Smooth muscle cell of the umbilical artery (primary cell): ENCODE measurements at places on chromosomes 11 and 22. TPM values are rescaled to one million over a fixed set of nuclear protein-coding genes. Genes with fewer than 3 reads are reported as not detected.

Gene USP2
- 0.88 TPM in 1 of 2 replicates, not detected in the other for total RNA-seq

Gene SHISA8
- not detected in 2 replicates for total RNA-seq

Gene CDKN1C
- total RNA-seq, result 4.8 and 12.5 TPM in 2 replicates

Gene FGF19
- total RNA-seq, result not detected in 2 replicates

Gene OR4D5
- total RNA-seq, result not detected in 2 replicates

Gene TSPAN32
- 0.30 TPM in 1 of 2 replicates, not detected in the other for total RNA-seq

Gene GGTLC3
- not detected in 2 replicates for total RNA-seq

Gene OR51E2
- total RNA-seq, result 0.59 and 1.8 TPM in 2 replicates

Gene SLC22A25
- total RNA-seq, result not detected in 2 replicates

Gene TNNT3
- total RNA-seq, result not detected in 2 replicates

Gene KRTAP5-10
- not detected in 2 replicates for total RNA-seq

Gene GALNT18
- 49.0 and 51.7 TPM in 2 replicates for total RNA-seq

Gene MRGPRX4
- total RNA-seq, result not detected in 2 replicates

Gene DDI1
- not detected in 2 replicates for total RNA-seq

Gene RHOG
- 9.2 and 19.7 TPM in 2 replicates for total RNA-seq

Gene OR10G6
- total RNA-seq, result not detected in 2 replicates

Gene KCNJ1
- not detected in 2 replicates for total RNA-seq

Gene TEF
- 4.8 and 5.5 TPM in 2 replicates for total RNA-seq

Gene NXPE2
- total RNA-seq, result 0.09 and 0.30 TPM in 2 replicates

Gene PRAME
- total RNA-seq, result not detected in 2 replicates

Gene BRSK2
- total RNA-seq, result 0.65 and 0.89 TPM in 2 replicates

Gene APLNR
- total RNA-seq, result not detected in 2 replicates

Gene CRYBB2
- total RNA-seq, result not detected in 2 replicates

Gene UBE4A
- total RNA-seq, result 37.4 and 42.0 TPM in 2 replicates

Gene OR8D4
- total RNA-seq, result not detected in 2 replicates

Gene GAL
- total RNA-seq, result 0.59 and 0.74 TPM in 2 replicates

Gene TRIM66
- 7.4 and 8.3 TPM in 2 replicates for total RNA-seq

Gene PRODH
- not detected in 2 replicates for total RNA-seq

Gene RIBC2
- 0.30 and 0.78 TPM in 2 replicates for total RNA-seq

Gene RBMXL2
- not detected in 2 replicates for total RNA-seq

Gene SCUBE1
- not detected in 2 replicates for total RNA-seq

Gene CARD16
- 2.0 and 6.5 TPM in 2 replicates for total RNA-seq

Gene GRK2
- 24.6 and 33.1 TPM in 2 replicates for total RNA-seq

Gene RAC2
- 3.3 and 16.2 TPM in 2 replicates for total RNA-seq

Gene CYP2D6
- total RNA-seq, result 0.30 and 0.42 TPM in 2 replicates
